Erythroblast (primary cell): ENCODE measurements at places on chromosomes 1 and 21.

- no peak for DNase-seq
Observed at GRCh38 chr1:152972196-152972886, 1.9 kb downstream of the SPRR4 start.

GRCh38 chr1:247857985-247858619 lies 1.1 kb downstream of the TRIM58 start:
- peak; percentile 68 for DNase-seq

GRCh38 chr1:201887116-201887866 lies 1.4 kb upstream of the SHISA4 start:
- DNase-seq, result no peak

DNA sequence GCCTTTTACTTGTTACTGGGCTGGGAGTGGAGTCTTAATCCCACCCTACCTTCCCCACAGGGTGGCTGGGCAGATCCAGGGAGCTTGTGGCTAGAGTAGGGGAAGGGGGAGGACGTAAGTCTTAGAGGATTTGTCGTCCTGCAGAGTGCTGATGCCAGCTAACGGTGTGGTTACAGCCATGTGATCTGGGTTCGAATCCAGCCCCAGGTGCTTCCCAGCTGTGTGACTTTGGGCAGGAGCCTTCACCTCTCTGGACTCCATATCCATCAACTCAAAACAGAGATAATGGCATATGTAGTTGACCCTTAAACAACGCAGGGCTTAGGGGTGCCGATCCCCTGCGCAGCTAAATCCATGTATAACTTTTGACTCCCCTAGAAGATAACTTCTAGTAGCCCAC lies 108.4 kb upstream of the TMEM51 start:
- DNase-seq, result no peak

GRCh38 chr1:212710566-212710965 lies 10.9 kb upstream of the BATF3 start:
- no peak for DNase-seq

DNA sequence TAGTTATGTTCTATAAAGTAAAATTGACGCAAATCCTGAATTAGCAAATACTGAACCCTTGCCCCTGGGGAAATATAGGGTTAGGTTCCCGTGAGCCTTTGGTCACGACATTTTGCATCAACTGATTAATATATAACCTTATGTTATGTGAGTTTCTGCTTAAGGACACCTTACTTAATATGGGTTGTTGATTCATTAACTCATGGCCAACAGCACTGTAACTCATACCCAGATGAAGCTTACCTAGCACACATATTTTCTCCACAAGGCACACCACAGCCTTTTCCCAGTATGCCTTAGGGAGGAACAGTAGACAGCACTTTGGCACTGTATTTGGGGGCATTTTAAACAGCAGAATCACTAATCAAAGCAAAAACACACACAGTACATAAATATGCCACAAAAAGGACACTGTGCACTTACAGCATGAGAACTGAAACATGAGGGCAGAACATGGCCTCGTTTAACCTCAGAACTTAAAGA lies 15.1 kb downstream of the INAVA start:
- DNase-seq, result no peak

DNA sequence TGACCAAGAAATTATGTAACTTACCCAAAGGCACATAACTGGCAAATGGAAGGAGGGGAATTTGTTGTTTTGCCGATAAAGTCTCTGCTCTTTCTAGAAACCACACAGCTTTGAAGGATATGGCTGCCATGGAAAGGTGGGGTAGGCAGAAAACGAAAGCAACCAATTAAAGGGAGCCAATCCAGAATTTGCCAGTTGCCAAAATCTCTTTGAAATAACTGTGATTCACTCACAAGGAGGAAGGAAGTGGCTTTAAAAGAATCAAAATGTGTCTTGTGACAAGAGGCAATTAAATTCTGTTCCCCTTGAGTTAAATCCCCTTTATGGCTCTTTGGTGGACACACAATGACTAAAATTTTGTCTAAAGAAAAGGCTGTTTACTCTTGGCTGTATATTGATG lies 61.2 kb upstream of the CCDC190 start:
- DNase-seq, result no peak

- peak; percentile 52 for DNase-seq
Observed at GRCh38 chr1:151145304-151146071, 943 bp downstream of the SEMA6C start.

DNA sequence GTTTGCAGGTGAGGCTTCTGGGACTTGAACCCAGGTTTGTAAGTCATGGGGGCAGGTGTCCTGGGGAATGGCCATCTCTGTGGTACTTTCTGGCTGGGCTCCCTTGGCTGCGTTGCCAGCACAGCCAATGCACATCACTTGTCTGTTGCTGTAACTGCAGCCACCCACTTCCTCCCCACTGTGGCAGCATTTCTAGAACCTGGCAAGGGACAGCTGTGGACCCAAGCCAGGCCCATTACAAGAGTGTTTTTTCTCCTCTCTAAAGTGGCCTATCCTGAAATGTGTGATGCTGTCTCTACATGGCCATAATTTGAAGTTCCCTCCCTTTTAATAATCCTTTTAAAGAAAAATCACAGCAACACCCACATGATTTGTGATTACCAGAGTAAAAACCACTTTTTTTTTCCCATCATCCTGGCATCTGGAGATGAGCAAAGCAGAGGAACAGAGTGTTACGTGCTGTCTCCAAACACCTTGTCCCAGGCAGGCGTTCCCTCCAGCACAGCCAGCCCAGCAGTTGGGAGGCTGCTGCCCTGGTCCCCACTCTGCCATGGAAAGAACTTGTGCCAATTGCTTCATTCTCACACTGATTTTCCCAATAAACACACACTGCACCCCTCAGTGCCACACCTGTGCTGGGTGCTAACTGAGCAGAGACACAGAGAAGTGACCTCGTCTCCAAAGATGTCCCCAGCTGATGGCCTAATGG lies 360.6 kb upstream of the USP24 start:
- no peak for DNase-seq

- DNase-seq, result no peak
Observed at GRCh38 chr21:16912075-16912474, 600.8 kb upstream of the CXADR start.

GRCh38 chr1:117183112-117183511 lies 27.6 kb downstream of the VTCN1 start:
- DNase-seq, result no peak

- DNase-seq, result no peak
Observed at GRCh38 chr1:79945391-79945790, 938.9 kb upstream of the ADGRL4 start.

- no peak for DNase-seq
Observed at GRCh38 chr1:78469576-78469975, 21.2 kb upstream of the PTGFR start.

- no peak for DNase-seq
Observed at GRCh38 chr1:232968965-232969364, 18.6 kb downstream of the NTPCR start.

DNA sequence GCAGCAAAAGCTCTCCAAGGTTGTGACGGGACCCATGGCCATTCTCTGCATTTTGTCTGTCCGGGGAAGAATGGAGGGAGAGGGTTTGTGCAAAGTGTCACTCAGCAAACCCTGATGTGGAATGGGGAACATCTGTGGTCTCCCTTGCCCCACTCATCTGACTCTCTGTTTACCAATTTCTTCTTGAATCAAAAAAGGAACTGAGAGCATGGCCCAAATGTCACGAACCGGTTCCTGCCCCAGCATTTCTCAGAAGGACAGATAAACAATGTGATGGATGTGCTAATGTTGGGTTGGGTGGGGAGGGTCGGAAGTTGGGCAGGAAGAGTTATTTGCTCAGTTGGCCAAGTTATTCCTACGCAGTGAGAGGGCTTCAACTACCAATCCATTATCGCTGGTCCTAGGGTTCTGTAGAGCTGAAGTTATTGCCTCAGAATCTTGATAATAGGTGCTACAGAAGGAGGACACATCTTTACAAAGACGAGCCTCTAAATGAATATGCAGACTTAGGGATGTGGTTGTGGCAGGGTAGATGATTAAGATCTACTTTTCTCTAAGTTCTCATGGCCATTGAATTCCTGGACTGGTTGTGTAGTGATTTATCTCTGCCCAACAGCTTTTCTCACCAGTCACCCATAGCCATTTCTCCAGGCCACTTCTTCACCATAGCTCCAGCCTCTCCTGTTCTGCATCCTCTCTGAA lies 9.6 kb upstream of the DUSP12 start:
- DNase-seq, result no peak

GRCh38 chr1:231215681-231216385 lies 25.2 kb upstream of the GNPAT start:
- DNase-seq, result no peak

DNA sequence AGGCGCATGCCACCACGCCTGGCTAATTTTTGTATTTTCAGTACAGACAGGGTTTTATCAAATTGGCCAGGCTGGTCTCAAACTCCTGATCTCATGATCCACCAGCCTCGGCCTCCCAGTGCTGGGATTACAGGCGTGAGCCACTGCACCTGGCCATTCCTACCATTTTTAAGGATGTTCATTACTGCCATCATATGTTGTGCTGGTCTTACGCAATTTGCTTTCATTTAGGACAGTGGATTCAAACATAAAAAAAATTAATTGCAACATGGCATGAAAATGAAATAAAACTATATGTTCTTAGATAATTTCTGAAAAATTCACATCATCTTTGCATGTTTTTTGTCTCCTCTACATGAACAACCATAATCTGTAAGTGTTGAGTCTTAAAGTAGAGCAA lies 527.7 kb downstream of the LTN1 start:
- no peak for DNase-seq

- peak; percentile 66 for DNase-seq
Observed at GRCh38 chr21:16195538-16195910, 465.7 kb downstream of the USP25 start.

- DNase-seq, result peak; percentile 84
Observed at GRCh38 chr1:205658943-205659581, 21.2 kb downstream of the SLC45A3 start.

GRCh38 chr1:228362884-228363450 lies 43.7 kb downstream of the TRIM11 start:
- DNase-seq, result no peak

DNA sequence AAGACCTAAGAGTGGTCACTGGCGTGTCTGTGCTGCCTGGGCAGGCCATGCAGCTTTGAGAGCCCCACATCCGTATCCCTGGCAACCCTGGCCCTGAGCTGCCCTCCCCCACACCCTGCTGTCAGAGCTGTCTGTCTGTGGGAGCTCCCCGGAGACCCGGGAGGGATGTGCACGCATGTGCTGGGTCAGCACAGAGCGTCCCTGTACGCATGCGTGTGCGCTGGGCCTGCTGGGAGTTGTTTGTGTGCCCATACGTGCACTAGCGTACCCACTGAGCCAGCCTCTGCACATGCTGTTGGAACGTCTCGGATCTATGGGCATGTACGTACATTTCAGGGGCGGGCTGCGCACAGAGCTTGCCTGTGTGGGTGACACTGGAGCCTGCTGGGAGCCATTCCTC lies 89.3 kb downstream of the EPHB2 start:
- DNase-seq, result no peak

DNA sequence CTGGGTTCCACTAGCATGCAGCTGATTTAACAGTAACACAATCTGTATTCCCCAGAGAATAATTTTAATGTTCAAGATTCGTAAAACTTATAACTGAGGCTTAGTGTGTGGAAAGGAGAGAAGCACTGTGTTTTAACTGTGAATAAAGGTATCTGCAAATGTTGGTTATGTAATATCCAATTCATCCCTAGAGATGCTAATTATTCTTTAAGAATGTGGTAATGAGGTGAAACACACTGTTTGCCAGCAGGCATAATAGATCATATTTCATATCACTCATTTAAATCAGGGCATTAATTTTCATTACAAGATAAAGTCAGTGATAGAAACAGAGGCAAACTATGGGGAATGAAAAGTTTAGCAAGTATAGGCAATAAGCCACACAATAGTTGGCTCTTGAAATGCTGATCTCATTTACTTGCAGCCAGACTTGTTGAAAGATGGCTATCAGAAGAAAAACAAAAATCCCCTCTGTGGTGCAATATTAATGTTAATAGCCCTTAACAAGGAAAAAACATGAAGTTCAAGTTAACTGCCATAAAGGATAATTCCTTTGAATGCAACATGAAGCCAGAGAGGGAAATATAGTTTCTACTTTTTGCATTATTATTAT lies 33.4 kb downstream of the HMCN1 start:
- DNase-seq, result no peak

- no peak for DNase-seq
Observed at GRCh38 chr1:121408354-121408753, 223.6 kb downstream of the SRGAP2C start.

GRCh38 chr1:153353226-153353947 lies 4.3 kb upstream of the S100A9 start:
- DNase-seq, result peak; percentile 14

GRCh38 chr1:27509127-27510080 lies 19.4 kb upstream of the WASF2 start:
- no peak for DNase-seq

DNA sequence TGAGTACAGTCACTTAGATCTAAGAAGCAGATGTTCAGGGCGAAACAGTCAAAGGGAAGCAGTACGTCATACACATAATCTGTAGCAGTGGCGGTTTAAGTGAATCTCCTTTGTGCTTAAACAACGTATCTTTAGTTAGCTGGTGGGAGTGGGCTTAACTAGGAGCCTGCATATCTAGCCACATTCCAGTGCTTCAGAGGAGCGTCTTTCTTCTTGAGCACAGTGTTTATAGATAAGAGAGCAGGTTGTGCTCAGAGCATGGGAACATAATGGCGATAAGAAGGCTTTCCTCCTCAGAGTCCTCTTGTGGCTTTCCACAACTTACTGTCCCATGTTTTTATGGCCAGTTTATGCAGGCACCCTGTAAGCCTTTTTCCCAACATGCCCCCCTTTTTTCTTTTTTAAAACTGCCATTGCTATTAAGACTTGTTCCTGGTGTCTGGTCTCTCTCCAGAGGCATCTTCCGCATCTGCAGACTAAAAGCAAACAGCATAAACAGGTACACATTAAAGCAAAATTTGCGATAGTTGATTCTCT lies 3.2 kb downstream of the DAP3 start:
- DNase-seq, result peak; percentile 42

DNA sequence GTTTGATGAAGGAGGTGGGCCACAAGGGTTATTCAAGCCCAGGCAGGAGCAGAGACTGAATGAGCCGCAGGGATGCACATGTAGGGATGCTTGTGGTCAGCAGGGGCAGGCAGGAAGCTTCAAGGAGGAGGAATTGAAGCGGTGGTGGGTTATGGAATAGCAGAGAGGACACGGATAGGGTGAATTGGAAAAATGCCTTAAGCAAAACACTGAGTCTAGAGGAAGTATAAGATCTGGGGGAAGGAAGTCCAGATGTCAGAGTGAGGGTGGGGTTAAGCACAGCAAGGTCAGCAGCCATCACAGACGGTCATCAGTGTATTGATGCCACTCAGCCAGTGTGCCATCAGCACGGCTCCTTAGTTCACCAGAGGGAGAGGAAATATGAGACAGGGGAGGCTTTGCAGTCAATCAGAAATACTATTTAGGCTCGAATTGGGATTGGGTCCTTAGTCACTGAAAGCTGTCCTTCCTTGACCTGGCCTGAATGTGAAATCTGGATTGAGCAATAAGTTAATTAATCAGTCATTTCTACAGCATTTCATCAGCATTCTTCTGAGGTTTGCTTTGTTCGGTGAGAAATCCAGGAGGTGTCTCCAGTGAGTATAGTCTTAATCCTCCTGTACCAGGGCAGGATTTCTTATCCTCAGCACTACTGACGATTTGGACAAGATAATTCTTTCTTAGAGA lies 6.0 kb upstream of the LCE1F start:
- DNase-seq, result no peak
